GM23338 (cell line): ENCODE measurements at places on chromosomes 2 and 18. TPM values are rescaled to one million over a fixed set of nuclear protein-coding genes. Genes with fewer than 3 reads are reported as not detected.

The PLA2R1 gene
- total RNA-seq: 0.78 and 1.2 TPM in 2 replicates

- no peak for DNase-seq
Observed at GRCh38 chr2:68726608-68727367, 7.8 kb upstream of the ARHGAP25 start.

DNA sequence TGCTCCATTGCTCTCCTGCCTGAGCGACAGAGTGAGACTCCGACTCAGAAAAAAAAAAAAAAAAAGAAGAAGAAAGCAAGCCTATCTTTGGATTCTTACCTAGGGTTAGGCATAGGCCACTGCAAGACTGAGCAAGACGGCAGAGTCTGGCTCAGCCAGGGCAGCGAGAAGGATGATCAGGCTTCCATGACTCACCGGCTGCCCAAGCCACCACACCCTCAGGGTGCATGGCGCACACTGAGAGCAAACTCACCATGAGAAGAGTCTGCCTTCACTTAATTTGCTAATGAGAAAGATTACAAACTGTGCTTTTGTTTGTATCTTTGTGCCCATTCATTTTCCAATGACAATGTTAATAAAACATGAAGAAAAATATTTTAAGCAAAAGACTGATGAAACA, 8.2 kb downstream of the FAM110C start:
- no peak for DNase-seq

GRCh38 chr2:169980643-169981042, 153.4 kb downstream of the UBR3 start:
- DNase-seq: no peak

The TWIST2 gene
- total RNA-seq: 12.5 and 13.6 TPM in 2 replicates

GRCh38 chr2:157741819-157742484, 113.3 kb upstream of the ACVR1C start:
- DNase-seq: no peak

DNA sequence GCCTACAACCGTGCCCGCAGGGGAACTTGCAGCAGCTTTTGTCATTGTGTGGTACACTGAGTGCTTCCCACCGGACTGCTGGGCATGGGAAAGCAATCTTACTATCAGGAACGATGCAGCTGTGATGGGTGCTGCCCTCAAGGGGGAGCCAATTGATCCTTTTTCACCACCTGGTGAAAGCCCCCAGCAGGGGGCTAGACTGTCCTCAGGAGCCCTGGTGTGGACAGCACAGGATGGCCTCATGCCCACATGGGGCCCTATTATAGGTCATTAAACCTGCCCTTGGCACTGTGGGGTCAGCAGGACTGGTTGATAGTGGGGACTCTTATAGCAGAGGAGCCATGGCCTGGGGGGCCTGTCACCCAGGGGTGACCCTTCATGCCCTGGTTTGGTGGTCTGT, 172.2 kb downstream of the GLI2 start:
- no peak for DNase-seq

DNA sequence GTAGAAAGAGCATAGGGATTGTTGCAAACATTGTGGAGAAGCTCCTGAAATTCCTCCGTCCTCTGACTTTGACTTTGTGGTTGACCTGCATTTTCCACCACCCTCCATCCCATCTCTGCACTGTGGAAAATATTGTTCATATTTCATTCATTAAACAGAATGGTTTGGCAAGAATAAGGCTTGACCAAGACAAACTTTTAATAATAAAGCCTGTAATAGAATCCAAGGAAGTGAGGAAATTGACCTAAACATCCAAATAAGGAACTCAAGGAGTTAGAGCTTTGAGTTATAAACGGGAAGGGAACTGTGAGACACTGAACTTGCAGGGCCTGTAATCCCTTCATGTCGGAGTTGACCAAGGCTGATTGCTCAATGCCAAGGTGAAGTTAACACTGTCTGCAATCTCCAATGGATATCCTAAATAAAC, 115.2 kb downstream of the GFPT1 start:
- no peak for DNase-seq

DNA sequence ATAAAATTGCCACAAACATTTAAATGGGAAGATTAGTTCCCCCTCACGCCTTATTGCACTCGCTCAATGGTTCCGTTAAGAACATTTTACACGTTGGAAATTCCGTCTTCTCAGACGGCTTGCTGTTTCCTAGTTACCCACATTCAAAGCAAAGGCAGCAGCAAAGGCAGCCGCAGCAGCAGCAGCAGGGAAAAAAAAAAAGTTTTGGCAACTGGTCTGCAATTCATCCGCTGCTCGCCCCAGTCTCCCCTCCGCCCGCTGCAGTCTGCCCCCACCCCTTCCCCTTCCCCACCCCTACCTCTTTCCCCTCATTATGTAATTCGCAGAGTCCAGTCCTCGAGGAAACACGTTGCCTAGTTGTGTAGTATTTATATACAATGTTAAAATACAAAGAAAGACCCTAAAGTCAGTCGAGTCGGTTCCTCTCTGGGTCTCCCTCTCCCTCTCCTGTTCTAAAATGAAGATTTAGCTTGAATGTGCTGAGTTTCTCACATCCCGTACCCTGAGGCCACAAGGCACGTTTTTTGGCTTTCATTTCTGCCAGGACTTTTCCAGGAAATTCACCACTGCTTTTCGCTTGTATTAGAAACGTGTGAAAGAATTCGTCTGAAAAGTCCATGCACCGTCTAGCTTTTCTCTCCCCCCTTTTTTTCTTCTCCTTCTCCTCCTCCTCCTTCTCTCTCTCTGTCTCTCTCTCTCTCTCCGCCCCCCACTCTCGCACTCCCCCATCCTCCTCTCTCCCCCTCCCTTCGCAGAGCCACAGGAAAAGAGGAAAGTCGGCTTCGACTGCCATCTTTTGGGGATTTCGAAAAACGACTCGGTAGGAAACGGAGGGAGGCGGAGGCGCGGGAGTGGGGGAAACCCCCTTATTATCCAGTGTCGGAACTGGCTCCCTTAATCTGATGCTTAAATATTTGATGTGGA, 140.0 kb downstream of the MEIS1 start:
- DNase-seq: peak; percentile 96

- DNase-seq: no peak
Observed at GRCh38 chr2:45114221-45114955, 105.1 kb upstream of the SIX2 start.

DNA sequence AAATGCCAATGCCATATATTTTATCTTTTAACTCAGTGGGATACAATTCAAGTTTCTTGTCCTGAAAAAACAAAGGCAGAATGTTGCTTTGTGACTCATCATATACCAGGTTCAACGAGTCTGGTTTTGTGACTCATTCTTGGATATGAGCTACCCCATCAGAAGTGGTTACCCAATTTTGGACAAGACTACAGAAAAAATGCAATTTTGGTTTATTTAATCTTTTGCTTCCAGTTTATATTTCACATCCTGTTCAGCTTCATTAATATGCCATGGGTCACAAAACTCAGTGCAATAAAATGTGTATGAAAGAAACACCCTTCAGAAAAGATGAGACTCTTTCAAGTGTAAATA, 25.0 kb downstream of the FN1 start:
- no peak for DNase-seq

GRCh38 chr2:219279916-219280516, 850 bp downstream of the DNAJB2 start:
- no peak for DNase-seq

DNA sequence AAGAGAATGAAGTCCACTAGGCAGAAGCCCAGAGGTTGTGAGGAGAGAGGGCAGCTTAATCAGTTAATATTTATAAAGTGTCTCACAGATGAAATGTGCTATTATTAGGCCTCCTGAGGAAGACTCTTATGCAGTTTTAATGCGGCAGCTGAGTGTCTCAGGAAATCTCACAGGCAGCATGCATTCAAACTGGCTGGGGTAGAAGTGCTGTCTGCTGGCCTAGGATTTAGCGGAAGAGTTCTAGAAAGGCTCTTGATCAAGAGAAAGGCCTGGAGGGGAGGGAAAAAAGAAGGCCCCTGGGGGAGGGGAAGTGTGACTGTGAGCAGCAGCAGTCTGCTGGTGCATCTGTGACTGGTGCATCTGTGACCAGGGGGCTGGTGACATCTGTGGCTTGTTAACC, 133.0 kb downstream of the FSHR start:
- peak; percentile 13 for DNase-seq

GRCh38 chr2:240131296-240131695, 4.8 kb downstream of the COPS9 start:
- no peak for DNase-seq

GRCh38 chr2:28074137-28074536, 183.6 kb downstream of the BABAM2 start:
- no peak for DNase-seq

The IKZF2 gene
- 3.1 and 10.1 TPM in 2 replicates for total RNA-seq

- DNase-seq: no peak
Observed at GRCh38 chr18:60024345-60024744, 124.5 kb downstream of the PMAIP1 start.

The PNKD gene
- 28.2 and 36.0 TPM in 2 replicates for total RNA-seq

- no peak for DNase-seq
Observed at GRCh38 chr2:182554950-182555349, 128.1 kb upstream of the PDE1A start.

DNA sequence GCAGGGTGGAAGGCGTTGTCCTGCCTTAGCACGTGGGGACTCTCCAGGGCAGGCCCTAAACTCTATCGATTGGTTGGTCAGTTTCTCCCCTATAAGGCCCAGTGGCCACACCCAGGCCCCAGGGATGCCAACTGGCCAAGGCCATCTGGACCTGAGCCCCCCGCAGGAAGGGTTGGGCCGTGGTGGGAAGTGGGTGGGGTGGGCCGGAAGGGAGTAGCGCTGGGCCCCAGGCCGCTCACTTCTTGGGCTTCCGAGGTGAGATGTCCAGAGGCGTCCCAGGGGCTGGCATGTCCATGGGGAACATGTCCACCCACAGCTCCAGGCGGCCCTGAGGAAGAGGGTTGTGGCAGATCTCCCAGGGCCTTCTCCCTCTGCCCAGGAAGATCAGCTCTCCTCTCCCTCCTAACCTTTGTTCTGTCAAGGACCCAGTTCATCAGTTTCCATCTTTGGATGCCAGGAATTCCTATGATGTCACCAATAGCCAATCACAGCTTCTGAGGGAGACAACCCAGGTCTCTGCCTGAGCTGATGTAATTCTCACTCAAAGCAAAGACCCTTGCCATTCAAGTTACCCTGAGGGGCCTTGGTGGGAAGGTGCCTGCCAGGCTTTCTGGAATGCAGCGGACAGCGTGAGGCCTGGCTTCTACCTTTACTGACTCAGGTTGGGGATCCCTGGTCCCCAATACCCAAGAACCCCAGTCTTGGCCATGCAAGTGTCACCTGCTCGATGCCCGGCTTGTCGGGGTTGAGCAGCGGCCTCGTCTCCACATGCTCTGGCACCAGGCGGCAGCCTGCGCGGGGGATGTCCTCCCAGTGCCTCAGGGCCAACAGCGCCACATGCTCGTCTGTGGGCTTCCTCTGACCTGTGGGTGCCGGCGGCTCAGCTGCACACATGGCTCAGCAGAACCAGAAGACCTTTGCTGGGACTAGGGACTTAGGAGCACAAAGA, 14.4 kb downstream of the OTOF start:
- peak; percentile 71 for DNase-seq

The MOGAT1 gene
- 0.89 and 0.94 TPM in 2 replicates for total RNA-seq

DNA sequence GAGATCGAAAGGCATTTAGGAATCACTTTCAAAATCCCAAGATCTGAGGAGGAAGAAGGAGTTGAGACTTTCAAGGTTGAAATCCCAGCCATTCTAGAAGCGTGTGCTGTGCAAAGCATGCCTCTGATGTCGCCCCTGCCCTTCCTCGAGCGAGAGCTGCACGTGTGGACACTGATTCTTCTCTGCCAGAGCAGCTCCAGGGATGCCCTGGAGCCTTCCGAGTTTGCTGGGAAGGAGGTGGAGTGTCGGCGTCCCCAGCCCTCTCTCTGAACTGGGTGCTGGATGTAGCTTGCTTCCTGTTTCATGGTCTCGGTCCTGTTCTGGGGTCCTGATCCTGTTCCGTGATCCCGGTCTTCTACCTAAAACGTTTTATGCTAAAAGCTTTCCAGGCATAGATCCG, 76.1 kb downstream of the TWIST2 start:
- DNase-seq: no peak

GRCh38 chr2:106126705-106127281, 67.3 kb downstream of the UXS1 start:
- no peak for DNase-seq

The LRATD1 gene
- 3.5 and 5.7 TPM in 2 replicates for total RNA-seq

The RNF152 gene
- total RNA-seq: 2.9 and 7.9 TPM in 2 replicates

GRCh38 chr2:60453301-60453700, 100.2 kb downstream of the BCL11A start:
- DNase-seq: peak; percentile 95

The CNGA3 gene
- not detected in 2 replicates for total RNA-seq
